ENCODE measurements at places on chromosomes 3 and 15.

DNA sequence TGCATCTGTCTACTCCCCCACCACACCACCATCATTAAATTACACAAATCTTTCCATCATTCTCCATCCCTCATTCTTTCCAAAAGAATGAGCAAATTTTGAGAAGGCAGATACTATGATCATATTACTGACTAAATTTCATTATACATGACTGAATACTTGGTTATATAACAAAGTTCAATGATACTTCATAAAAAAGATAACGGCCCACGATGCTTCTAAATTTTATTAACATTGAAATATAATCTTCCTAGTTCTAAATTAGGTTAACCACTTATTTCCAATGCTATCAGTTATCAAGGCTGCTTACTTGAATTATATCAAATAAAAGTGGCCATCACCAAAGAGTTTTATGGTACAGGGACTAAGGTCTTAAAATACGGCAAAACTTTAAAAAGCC lies 13.5 kb downstream of the HERC1 start:
- H3K27me3 ChIP-seq, result no peaks in the 10 kb centered on the region
- H3K36me3 ChIP-seq, result no peaks in the 10 kb centered on the region
- H3K27ac ChIP-seq, result no peak overlapping the region
- peaks cover 19% of the 10 kb centered on the region for H3K4me1 ChIP-seq
- H3K4me3 ChIP-seq, result no peak overlapping the region

DNA sequence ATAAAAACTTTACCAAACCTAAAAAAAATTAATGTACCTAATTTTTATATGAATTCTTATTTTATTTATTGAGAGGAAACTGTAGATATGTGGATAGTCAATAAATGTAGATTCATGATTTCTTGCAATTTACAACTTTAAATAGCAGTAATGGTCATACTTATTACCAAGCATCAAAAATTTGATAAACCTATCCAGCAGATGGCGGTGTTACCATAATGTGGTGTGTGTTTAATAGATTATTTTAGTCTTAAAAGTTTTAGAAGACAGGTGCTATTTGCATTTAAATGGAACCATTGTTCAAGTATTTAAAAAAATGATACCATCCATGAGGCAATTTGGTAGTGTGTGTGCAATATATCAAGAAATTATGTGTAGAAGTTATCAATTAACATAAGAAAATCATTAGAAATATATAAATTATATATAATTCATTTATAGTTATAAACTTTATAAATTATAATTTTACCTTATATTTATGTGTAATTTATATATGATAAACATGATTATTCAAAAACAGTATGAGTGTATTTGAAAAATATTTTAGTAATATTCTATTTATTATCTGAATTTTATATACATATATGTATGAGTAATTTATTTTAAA lies 176.0 kb upstream of the BCHE start:
- no peak for DNase-seq
- no peaks in the 10 kb centered on the region for H3K36me3 ChIP-seq
- H3K4me3 ChIP-seq, result no peak overlapping the region
- H3K4me1 ChIP-seq, result no peaks in the 10 kb centered on the region

- H3K36me3 ChIP-seq, result no peaks in the 10 kb centered on the region
- no peak overlapping the region for H3K4me3 ChIP-seq
- no peaks in the 10 kb centered on the region for H3K27me3 ChIP-seq
Observed at GRCh38 chr15:45393851-45394250, 15.5 kb upstream of the GATM start.

GRCh38 chr3:59949311-59949710 lies 899.5 kb upstream of the CFAP20DC start:
- no peak overlapping the region for H3K4me3 ChIP-seq
- H3K36me3 ChIP-seq, result no peaks in the 10 kb centered on the region
- no peaks in the 10 kb centered on the region for H3K27me3 ChIP-seq
- DNase-seq, result no peak

DNA sequence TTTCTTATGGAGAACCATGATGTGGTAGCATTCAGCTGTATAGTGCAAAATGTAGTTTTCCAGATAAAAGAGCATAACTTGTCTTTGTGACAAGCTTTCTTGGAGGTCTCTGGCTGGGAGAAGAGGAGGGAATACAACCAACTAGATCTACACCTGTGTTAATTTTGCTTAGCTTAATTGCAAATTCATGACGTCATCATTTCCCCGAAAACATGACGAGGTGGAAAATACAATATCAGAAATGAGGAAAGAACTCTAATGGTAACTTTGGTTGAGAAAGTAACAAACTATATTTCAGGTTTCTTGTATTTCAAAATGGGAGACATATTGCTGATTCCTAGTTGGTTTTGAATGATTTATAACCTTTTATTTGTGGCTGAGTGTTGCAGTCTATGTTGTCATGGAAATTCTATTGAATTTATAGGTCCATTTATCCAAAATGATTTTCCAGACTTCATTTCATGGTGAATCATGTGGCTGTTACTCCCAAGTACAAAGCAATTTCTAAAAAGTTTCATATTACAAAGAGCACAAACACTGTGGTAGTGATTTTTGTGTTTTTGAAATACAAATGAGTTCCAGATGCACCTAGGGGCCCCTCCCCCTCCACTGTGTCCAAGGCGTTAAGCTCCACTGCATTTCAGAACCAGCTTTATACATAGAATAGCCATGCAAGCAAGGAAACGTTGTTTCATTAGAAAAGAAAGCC lies 307.2 kb downstream of the FEZF2 start:
- H3K4me1 ChIP-seq, result no peaks in the 10 kb centered on the region
- no peak overlapping the region for H3K4me3 ChIP-seq
- DNase-seq, result no peak
- H3K27me3 ChIP-seq, result no peaks in the 10 kb centered on the region
- H3K36me3 ChIP-seq, result no peaks in the 10 kb centered on the region

GRCh38 chr3:127722091-127722784 lies 49.5 kb downstream of the ABTB1 start:
- H3K36me3 ChIP-seq, result no peaks in the 10 kb centered on the region
- no peak overlapping the region for H3K27ac ChIP-seq
- no peaks in the 10 kb centered on the region for H3K27me3 ChIP-seq
- no peak for DNase-seq
- no peak overlapping the region for H3K4me3 ChIP-seq

GRCh38 chr3:184227481-184227935 lies 1.9 kb upstream of the VWA5B2 start:
- H3K4me3 ChIP-seq, result no peak overlapping the region
- DNase-seq, result no peak
- no peaks in the 10 kb centered on the region for H3K36me3 ChIP-seq
- H3K4me1 ChIP-seq, result no peaks in the 10 kb centered on the region
- no peak overlapping the region for H3K27ac ChIP-seq
